Retina (tissue), 1 donor: ENCODE measurements at places on chromosomes 4 and X.

DNA sequence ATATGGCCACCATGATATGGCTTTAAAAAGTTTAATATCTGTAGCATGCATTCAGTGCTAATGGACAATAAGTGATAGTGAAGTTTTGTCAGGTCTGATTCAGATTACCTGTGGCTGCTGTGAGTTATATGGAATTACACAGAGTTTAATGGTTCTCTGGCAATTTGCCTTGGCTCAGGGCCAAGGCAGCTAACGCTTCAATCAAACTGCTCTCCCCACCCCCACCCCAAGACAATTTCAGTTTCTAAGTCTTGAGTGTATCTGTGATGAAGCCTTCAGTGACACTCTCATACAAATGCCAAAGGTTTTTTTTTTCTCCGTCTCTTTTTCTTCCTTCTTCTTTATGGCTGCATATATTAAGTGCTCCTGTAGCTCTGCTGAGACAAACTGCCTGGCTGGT, 106.6 kb downstream of the SHROOM4 start:
- no peak for DNase-seq

DNA sequence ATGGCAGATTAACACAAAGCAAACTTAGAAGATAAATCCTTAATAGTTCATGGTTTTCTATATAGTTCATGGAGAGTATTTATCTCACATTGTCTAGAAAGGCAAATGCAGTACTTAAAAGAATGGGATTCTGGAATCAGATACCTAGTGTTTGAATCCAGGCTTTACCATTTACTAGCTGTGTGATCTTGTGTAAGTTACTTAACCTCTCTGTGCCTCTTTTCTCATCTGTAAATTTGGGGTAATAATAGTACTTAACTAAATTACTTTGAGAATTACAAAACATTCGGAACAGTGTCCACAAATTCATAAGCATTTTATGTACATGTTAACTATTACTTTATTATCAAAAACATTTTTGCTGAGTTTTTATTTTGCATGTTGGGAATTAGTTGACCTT, 15.8 kb downstream of the MAGEB1 start:
- no peak for DNase-seq

- no peak for DNase-seq
Measured at GRCh38 chrX:14779580-14779979, 93.3 kb downstream of the FANCB start.

DNA sequence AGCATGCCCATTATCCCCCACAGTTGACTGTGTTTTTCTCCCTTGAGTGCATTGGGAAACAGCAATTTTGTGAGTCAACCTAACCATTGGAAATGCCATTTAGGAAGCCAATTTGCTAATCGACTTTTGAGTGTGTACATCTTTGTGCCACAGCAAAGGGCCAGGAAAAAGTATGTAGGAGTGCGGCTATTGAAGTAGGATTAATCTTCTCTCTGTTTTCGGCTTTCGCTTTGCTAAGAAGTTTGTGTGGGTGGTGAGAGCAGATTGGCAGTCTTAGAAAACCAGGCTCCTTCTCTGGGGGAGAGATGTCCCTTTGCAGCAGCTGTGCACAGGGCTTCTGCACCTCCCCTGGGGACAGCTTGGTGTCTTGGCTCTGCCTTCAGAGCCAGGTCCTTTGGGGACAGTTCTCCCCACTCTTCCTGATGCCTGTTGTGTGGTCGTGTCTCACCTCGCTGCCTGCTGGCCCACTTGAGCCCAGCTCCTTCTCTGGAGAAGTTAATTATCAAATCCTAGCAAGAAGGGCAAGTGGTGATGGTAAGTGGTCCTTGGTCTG, 74.5 kb downstream of the GEMIN8 start:
- DNase-seq: no peak
